ENCODE measurements at places on chromosomes 1 and 21.

DNA sequence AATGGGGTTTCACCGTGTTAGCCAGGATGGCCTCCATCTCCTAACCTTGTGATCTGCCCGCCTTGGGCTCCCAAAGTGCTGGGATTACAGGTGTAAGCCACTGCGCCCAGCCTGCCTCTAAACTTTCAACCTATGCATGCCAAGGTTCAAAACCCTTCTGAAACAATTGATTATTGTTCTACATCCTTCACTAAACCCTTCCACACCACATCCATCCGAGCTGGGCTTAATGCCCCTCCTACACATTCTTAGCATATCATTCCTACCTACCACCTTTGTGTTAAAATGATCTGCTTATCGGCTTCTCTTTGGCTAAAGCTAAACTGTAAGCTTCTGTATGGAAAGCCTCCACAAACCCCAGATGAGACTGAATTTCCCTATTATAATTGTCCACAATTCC lies 40.8 kb upstream of the DOCK7 start:
- DNase-seq = no peak

- DNase-seq = no peak
Observed at GRCh38 chr21:24955275-24955961, 651.9 kb downstream of the MRPL39 start.

DNA sequence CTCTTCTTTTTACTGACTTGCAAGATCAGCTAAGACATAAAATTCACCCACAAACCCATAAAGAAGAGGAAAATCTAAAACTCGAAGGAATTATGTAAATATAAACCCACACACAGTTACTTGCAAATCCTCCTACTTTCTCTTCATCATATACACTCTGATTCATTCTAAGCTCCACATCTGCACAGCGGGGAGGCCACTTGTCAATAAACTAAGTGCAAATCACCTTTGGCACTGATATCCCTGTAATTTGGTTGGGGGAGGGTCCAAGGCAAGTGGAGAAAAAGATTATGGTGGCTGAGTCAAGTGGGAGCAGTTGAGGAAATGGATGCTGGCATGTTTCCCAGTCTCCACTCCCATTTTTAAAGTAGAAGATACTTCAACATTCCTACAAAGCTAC lies 596.5 kb downstream of the MATN1 start:
- DNase-seq = no peak

DNA sequence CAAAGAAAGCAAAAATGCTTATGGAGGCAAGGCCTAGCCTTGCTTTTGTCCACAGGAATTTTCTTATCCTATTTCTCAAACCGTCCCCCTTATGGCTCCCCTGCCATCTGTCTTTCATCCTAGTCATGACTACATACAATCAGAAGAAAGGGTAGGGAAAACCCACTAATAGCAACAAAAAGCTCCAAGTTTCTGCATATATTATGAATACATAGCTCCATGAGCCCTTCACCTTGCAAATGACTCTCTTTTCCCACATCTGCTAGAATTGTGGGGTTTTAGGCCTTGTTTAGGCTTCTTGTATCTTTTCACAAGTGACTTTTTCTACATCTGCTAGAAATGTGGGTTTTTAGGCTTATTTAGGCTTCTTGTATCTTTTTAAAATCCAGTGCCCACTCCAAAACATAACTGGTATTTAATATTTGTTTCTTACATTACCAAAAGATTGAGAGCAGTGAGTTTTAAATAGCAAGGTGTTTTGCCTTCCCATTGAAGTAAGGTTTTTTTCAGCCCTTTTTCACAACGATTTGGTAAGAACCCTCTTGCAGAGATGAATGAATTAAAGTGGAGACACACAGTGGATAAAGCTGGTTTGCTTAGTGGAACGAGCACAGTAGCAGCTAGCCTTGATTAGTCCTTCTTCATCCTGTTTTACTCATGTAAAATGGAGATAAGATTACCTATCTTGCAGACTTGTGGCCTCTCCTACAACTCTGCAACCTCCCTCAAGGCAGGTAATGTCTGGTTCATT lies 4.4 kb downstream of the GADD45A start:
- no peak for DNase-seq
